ENCODE measurements at places on chromosomes 5 and 9. TPM values are rescaled to one million over a fixed set of nuclear protein-coding genes. Genes with fewer than 3 reads are reported as not detected.

- peak overlapping the region; percentile 91 for H3K27ac ChIP-seq
- peaks cover 83% of the 10 kb centered on the region for H3K4me1 ChIP-seq
- DNase-seq: no peak
- H3K4me3 ChIP-seq: no peak overlapping the region
- H3K36me3 ChIP-seq: no peaks in the 10 kb centered on the region
- no peaks in the 10 kb centered on the region for H3K27me3 ChIP-seq
Observed at GRCh38 chr9:38020151-38021076, 48.6 kb downstream of the SHB start.

DNA sequence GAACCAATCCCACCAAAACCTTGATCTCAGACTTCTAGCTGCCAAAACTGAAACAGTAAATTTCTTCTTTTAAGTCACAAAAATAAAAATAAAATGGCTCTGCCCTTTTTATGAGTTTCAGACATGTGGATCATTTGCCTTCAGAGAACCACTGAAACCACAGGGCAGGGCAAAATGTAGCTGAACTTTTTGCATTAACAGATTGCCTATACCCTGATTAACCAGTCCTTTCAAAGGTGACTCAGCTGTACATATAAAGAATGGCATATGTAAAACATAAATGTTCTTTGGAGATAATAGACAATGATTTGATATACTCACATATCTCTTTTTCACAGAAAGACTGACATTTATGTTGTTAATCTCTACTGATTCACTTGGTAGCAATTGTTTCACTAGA is 187.1 kb upstream of the GRIN3A start:
- H3K27ac ChIP-seq: no peak overlapping the region
- no peaks in the 10 kb centered on the region for H3K36me3 ChIP-seq
- no peak for DNase-seq
- H3K27me3 ChIP-seq: no peaks in the 10 kb centered on the region

DNA sequence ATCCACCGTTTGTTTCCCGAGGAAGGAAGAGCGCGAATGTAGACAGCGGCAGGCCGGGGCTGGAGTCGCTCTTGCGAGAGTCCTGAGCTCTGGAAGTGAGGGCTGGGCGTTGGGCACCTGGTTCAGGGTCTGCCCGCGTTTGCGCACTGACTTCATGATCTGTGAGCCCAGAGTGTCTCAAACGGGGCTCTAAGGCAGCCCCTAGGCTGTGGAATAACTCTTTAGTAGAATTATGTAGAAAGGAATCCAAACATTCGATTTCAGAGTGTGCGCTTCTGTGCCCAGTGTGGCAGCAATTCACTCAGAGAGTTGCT is 478 bp upstream of the GGTA1 start:
- H3K27me3 ChIP-seq: peaks cover 21% of the 10 kb centered on the region
- peak overlapping the region; percentile 45 for H3K27ac ChIP-seq

GRCh38 chr5:159545156-159545555 is 214.9 kb upstream of the IL12B start:
- peaks cover 18% of the 10 kb centered on the region for H3K4me1 ChIP-seq
- H3K4me3 ChIP-seq: no peak overlapping the region
- peaks cover 13% of the 10 kb centered on the region for H3K27me3 ChIP-seq
- no peaks in the 10 kb centered on the region for H3K36me3 ChIP-seq
- H3K27ac ChIP-seq: no peak overlapping the region

ENG gene
- 140 TPM for total RNA-seq

GRCh38 chr5:109326919-109327318 is 82.9 kb downstream of the PJA2 start:
- DNase-seq: no peak
- H3K27me3 ChIP-seq: no peaks in the 10 kb centered on the region
- H3K36me3 ChIP-seq: peaks cover 20% of the 10 kb centered on the region
- H3K4me3 ChIP-seq: no peak overlapping the region
- H3K4me1 ChIP-seq: peaks cover 9% of the 10 kb centered on the region

- no peaks in the 10 kb centered on the region for H3K36me3 ChIP-seq
- H3K27me3 ChIP-seq: no peaks in the 10 kb centered on the region
- no peak for DNase-seq
- H3K27ac ChIP-seq: peak overlapping the region; percentile 13
- peaks cover 31% of the 10 kb centered on the region for H3K4me1 ChIP-seq
Observed at GRCh38 chr5:68407311-68408239, 192.0 kb downstream of the PIK3R1 start.

GRCh38 chr5:6373081-6373846 is 5.1 kb downstream of the MED10 start:
- no peak overlapping the region for H3K4me3 ChIP-seq
- DNase-seq: peak; percentile 73
- peaks cover 68% of the 10 kb centered on the region for H3K36me3 ChIP-seq
- H3K27ac ChIP-seq: no peak overlapping the region
